Stimulated activated CD4-positive, alpha-beta T cell treated with anti-CD3 and anti-CD28 coated beads, Interleukin-15, amount 100 ng/mL, for 1 hour (primary cell): ENCODE measurements at places on chromosomes 7 and 10.

- DNase-seq, result no peak
Measured at GRCh38 chr10:70323138-70323696, 39.4 kb upstream of the NPFFR1 start.

- no peak for DNase-seq
Measured at GRCh38 chr7:106871793-106872571, 6.9 kb downstream of the PIK3CG start.

- no peak for DNase-seq
Measured at GRCh38 chr7:90455163-90456030, 14.0 kb upstream of the PTTG1IP2 start.

DNA sequence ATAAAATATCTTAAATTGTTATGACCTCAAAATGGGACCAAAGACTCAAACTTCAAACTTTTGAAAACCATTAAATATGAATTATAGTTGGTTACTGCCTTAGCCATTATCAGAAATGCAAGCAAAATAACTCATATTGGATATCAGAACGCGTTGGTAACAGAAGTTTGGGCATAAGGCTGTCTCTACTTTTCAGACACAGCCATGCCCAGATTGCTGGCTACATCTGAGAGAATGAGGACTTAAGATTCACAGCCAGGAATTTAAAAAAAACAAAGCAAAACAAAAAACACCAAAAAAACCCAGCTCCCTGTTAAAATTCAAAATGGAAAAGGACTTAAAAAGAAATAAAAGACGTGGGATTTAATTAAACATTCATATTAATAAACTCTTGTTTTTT is 161.6 kb downstream of the JMJD1C start:
- no peak for DNase-seq

GRCh38 chr10:63965846-63966245 is 444.6 kb downstream of the REEP3 start:
- DNase-seq, result no peak

- DNase-seq, result no peak
Measured at GRCh38 chr10:119896937-119897770, 4.6 kb downstream of the SEC23IP start.

DNA sequence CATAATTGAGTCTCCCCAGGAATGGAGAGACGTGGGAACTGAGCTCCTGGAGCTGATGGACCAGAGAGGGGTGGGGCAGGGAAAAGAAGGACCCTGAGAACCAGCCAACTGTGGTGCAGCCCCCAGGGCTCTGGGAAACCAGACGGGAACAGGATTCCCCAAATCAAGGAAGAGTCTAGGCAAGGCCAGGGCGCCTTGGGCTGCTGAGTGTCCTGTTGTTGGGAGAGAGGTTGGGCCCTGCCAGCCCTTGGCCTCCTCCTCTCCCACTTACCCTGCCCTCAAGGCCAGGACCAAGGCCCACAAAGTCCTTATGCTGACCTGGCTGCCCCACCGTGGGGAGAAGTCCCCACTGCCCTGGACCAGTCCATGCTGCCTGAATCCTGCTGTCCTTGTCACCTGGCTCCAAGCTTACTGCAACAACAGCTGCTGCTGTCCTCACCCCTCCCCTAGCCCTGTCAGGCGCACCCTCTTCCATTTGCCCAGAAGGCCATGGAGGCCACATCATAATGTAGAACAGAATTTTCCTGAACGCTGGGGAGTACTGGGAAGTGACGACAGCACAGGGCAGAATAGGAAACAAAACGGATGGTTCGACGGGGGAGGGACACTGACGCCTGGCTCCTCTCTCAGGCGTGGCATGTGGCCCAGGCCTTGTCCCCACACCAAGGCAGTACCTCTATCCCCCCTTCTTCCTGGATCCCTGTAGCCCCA is 132.9 kb upstream of the ZMIZ1 start:
- DNase-seq, result no peak
